Foreskin keratinocyte (primary cell): ENCODE measurements at places on chromosomes 2 and 18.

GRCh38 chr2:20544153-20544747, 97.4 kb downstream of the RHOB start:
- no peak for DNase-seq

- DNase-seq: no peak
These were observed 252.8 kb downstream of the MTX2 start for GRCh38 chr2:176521878-176522670.

DNA sequence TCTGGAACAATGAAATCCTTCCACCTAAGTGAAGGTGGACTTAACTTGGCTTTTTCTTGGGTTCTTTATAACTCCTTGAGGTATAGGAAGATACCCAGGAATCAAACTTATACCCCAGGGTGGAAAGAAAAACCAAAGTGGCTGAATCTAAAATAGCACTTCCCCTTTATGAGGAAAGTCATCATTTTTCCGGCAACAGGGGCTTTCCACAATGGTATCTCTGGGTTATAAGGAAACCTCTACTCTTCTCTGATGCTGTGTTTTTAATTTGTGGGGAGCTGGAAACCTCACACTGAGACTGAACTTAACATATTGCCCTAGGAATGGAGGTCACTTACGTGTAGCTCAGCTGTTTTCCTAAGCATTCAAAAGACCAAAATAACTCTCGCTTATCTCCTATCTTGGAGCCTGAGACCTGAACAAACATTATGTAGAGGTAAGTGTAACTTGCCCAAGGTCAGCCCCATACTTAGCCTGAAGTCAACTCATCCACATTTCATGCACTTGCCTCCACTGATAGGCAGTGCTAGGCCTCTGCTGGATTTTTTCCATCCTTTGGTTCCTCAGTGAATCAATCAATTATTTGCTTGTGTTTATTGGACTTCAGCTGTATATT, 117.9 kb downstream of the SETBP1 start:
- no peak for DNase-seq

GRCh38 chr2:189661957-189662321, 680 bp downstream of the ASNSD1 start:
- no peak for DNase-seq

DNA sequence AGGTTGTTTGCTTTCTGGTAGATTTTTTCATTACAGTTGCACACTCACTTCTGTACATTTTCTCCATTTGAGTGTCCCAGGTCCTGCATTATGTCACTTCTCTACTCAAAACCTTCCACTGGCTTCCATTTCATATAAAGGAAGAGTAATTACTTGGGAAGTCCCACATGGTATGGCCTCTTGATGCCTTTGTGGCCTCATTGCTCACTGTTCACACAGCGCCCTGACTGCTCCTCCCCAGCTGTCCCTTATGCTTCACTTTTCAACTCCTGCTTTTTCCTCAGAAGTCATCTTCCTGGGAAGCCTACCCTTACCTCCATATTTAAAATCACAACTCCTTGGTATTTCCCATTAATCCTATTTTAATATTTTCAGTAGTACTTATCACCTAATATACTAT, 24.7 kb downstream of the GULP1 start:
- no peak for DNase-seq

DNA sequence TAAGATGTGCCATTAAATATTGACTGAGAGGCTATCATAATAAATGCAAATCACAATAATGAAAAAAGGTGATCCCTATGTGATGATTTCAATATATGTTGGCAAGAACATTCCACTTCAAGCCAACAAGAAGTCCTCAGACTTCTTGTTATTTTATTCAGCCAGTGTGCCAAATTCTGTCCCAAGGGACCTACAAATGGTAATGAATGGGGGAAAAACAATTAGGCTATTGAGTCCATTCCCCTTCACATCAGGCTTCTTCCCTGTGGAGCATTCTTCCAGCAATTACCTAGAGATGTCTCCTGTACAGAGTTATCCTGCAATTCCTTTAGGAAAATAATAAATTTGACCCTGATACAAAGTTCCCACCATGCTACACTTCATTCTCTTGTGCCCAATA, 144.4 kb downstream of the PIEZO2 start:
- DNase-seq: no peak

DNA sequence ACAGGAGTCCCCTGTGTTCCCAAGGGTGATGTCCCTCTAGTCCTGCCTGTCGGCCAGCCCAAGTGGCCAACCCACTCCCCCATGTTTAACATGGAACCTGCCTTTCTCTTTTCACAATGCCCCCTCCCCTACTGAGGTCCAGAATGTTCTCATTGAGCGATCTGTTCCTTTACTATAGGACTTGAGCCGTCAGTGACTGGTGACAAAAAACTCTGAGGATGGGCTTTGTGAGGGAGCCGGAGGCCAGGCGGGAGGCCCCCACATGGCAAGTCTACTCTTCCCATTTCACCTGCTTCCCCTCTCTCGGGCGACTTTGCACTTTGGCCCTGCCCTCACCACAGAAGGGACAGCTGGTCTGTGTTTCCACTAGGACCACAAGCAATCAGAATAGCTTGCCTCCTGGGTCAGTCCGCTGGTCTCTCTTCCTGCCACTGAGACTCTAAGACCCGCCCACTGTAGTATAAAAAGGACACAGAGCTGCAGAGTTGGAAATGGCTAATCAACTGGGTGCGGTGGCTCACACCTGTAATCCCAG, 146.5 kb upstream of the RAB12 start:
- DNase-seq: no peak

DNA sequence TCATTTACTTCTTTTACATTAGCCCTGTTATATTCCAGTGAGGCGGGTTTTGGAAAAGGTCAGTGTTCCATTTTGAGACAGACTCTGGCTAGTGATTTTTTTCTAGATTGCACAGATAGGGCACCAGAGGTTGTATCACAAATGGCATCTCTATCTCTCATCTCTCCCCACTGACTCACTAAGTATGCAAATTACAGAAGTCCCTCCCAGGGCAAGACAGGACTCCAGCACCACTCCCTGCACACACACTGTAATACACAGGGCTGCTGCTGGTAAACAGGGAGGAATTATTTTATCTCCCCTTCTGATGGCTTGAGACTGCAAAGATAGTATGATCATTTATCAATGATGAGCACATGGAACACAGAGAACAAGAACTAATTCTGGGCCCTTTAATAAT, 46.2 kb downstream of the AKAIN1 start:
- DNase-seq: no peak

DNA sequence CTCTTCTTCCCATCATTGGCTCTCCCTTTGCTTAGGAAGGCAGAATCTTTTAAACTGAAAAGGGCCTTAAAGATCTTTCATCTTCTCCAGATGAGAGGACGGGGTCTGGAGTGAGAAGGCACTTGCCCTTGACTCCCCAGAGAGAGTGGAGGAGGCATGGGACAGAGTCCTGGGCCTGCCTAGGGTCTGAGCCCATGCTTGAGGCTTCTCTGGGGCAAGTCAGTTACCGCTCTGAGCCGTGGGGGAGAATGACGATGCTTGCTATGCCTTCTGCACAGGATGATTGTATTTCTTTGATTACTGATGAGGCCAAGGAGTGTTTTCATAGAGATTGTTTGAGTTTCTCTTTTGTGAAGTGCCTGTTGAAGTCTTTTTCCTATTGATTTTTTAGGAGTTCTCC, 921 bp downstream of the PLB1 start:
- no peak for DNase-seq

DNA sequence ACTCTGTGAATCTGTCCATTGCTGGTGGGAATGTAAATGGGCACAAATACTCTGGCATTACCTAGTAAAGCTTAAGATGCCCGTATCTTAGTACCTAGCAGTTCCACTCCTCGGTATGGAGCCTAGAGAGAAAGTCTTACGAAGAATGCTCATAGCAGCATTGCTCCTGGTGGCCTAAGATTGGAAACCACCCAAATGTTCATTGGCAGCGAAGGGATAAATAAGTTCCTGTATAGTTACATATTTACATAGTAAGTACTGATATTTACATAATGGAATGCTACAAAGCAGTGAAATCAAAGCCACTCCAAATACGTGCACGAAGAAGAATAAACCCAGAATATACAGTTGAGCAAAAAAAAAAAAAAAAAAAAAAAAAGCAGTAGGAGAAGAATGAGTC, 46.7 kb upstream of the PDIA6 start:
- no peak for DNase-seq

- DNase-seq: no peak
These were observed 23.7 kb upstream of the ROCK2 start for GRCh38 chr2:11368059-11368572.

DNA sequence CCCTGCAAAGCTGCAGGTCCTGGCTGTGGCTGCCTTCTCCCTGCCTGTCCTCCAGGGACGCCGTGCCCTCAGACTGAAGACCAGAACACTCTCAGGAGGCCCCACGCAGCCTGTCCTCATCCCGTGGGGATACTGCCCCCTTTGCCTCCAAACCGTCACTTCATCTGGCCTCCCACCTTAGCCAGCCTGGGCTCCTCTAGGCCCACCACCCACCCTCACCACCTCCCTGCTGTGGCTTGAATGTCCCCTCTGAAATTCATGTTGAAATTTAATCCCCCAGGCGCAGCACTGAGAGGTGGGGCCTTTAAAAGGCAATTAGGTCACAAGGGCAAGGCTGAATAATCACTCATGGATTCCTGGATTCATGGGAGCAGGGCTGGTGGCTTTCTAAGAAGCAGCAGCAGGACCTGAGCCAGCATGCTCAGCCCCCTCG, 198.2 kb downstream of the SEPTIN10 start:
- DNase-seq: no peak

- no peak for DNase-seq
These were observed 11.8 kb downstream of the CNDP2 start for GRCh38 chr18:74507927-74508326.

- no peak for DNase-seq
These were observed 128.5 kb downstream of the QPCT start for GRCh38 chr2:37472959-37473358.

- peak; percentile 48 for DNase-seq
These were observed 543 bp downstream of the HADHB start for GRCh38 chr2:26245231-26245732.

GRCh38 chr2:98564541-98565132, 43.7 kb downstream of the COA5 start:
- no peak for DNase-seq

- peak; percentile 16 for DNase-seq
These were observed 79.2 kb downstream of the LONRF2 start for GRCh38 chr2:100242891-100243619.

DNA sequence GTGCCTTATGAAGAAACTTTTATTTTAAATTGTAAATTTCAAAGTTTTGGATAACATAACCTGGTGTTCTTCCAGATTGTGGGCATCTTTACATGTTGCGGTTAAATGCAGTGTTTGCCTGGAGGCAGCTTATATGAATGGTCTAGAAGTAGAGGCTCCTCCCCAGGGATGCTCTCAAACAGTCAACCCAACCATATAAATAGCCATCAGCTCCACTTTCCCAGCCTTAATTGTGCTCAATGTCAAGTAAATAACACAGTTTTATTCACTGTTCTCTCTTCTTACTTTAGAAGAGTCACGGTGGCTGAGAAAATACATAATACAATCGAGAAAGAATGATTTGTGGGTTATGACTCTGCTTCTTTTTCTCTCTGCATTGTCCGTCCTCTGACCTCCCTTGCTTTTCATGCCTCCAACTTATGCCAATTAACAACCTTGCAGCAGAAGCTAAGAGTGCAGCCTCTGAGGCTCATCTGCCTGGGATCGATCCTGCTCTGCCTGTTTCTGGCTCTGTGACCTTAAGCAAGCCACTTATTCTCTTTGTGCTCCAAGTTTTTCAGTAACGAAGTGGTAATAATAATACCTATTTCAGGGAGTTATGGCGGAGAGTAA, 100.3 kb downstream of the DAW1 start:
- no peak for DNase-seq

- DNase-seq: no peak
These were observed 517.2 kb upstream of the ACVR2A start for GRCh38 chr2:147327613-147328012.

DNA sequence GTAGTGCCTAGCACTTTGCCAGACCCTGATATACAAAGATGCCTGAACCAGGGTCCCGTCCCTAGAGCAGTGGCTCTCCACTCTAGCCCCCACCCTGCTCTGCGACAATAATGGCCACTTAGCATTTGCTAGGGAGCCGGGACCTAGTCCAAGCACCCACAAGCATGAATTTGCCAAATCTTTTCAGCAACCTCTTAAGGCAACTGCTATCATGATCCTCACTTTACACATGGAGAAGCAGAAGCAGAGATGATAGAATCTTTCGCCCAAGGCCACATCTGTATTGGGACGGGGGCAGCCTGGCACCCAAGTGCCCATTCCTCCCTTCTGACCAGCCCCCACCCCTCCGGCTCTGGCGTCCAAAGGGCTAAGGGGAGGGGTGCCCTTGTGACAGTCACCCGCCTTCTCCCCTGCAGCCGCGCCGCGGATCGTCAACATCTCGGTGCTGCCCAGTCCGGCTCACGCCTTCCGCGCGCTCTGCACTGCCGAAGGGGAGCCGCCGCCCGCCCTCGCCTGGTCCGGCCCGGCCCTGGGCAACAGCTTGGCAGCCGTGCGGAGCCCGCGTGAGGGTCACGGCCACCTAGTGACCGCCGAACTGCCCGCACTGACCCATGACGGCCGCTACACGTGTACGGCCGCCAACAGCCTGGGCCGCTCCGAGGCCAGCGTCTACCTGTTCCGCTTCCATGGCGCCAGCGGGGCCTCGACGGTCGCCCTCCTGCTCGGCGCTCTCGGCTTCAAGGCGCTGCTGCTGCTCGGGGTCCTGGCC, 13.0 kb downstream of the SIGLEC15 start:
- DNase-seq: no peak

GRCh38 chr18:13449651-13450050, 231.1 kb downstream of the LDLRAD4 start:
- no peak for DNase-seq
